ENCODE measurements at places on chromosomes 6 and 20. TPM values are rescaled to one million over a fixed set of nuclear protein-coding genes. Genes with fewer than 3 reads are reported as not detected.

DNA sequence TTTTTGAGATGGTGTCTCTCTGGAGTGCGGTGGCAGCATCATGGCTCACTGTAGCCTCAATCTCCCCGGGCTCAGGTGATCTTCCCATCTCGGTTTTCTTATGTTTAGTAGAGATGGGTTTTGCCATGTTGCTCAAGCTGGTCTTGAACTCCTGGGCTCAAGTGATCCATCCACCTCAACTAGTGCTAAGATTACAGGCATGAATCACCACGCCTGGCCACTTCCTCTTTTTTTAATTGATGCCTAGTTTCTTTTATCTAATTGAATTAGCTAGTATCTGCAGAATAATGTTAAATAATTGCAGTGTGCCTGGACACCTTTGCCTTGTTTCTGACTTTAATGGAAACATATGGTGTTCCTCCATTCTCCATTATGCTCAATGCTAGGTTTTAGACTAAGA is 38.4 kb upstream of the SLC22A16 start:
- DNase-seq: no peak
- H3K27me3 ChIP-seq: peaks cover 24% of the 10 kb centered on the region
- no peak overlapping the region for H3K27ac ChIP-seq

GRCh38 chr20:24376311-24377099 is 92.9 kb upstream of the SYNDIG1 start:
- no peak overlapping the region for H3K27ac ChIP-seq
- H3K27me3 ChIP-seq: no peaks in the 10 kb centered on the region
- no peak overlapping the region for H3K4me3 ChIP-seq
- H3K4me1 ChIP-seq: no peaks in the 10 kb centered on the region

DNA sequence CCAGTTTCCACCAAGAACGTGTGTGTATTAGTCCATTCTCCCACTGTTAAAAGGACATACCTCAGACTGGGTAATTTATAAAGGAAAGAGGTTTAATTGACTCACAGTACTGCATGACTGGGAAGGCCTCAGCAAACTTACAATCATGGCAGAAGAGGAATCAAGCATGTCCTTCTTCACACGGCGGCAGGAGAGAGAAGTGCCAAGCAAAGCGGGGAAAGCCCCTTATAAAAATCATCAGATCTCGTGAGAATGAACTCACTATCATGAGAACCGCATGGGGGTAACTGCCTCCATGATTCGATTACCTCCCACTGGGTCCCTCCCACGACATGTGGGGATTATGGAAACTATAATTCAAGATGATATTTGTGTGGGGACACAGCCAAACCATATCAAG is 13.1 kb downstream of the C20orf203 start:
- H3K27ac ChIP-seq: no peak overlapping the region
- no peaks in the 10 kb centered on the region for H3K36me3 ChIP-seq
- no peaks in the 10 kb centered on the region for H3K4me1 ChIP-seq
- DNase-seq: no peak
- H3K27me3 ChIP-seq: no peaks in the 10 kb centered on the region

The TMEM217 gene
- total RNA-seq: 9.9 TPM

DNA sequence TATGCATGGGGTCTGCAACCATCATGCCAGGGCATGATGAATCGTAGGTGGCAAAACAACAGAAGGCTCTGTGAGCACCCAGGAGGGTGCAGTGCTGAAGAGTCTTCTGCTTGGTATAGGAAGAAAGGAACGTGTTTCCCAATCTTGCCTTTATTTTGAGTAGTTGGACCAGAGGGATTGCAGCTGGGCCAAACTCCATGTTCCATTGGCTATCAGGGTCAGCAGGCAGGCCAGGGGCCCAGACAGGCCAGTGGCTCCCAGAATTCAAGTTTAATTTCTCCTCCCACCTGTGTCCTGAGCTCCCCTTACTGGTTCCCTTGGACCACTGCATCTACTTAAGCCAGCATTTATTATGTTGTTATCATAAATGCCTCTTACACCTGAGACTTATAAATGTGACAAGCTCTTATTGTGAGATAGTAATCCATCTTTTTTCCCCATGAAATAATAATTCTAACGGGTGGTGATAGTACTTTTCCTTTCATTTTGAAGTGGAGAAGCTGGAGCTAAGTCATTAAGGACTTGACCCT is 918 bp upstream of the TRIM38 start:
- H3K4me1 ChIP-seq: peaks cover 83% of the 10 kb centered on the region
- H3K27me3 ChIP-seq: no peaks in the 10 kb centered on the region
- H3K27ac ChIP-seq: peak overlapping the region; percentile 95
- H3K36me3 ChIP-seq: peaks cover 37% of the 10 kb centered on the region
- peak overlapping the region; percentile 94 for H3K4me3 ChIP-seq
- no peak for DNase-seq

GRCh38 chr20:62962221-62962879 is 9.8 kb downstream of the SLC17A9 start:
- no peak overlapping the region for H3K4me3 ChIP-seq
- no peaks in the 10 kb centered on the region for H3K4me1 ChIP-seq
- DNase-seq: no peak

DNA sequence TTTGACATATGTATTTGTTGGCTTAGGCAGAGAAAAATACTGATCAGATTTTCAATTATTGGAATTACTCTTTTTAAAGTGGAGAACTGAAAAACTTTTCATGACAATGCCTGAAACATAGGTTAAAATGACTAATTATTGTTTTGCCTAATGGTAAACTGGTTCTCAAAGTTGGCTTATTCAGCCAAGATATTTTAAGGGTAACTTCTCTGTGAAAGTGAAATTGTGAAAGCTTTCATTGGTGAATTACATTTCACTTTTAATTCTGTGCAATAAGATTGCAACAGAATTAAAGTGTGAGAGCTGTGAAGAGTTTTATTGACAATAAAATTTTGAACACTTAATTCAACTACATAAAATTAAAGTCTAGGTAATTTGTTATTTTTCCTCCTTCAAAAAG is 24.5 kb downstream of the KIAA0408 start:
- H3K4me3 ChIP-seq: no peak overlapping the region
- H3K27ac ChIP-seq: no peak overlapping the region
- DNase-seq: no peak
- H3K27me3 ChIP-seq: no peaks in the 10 kb centered on the region

DNA sequence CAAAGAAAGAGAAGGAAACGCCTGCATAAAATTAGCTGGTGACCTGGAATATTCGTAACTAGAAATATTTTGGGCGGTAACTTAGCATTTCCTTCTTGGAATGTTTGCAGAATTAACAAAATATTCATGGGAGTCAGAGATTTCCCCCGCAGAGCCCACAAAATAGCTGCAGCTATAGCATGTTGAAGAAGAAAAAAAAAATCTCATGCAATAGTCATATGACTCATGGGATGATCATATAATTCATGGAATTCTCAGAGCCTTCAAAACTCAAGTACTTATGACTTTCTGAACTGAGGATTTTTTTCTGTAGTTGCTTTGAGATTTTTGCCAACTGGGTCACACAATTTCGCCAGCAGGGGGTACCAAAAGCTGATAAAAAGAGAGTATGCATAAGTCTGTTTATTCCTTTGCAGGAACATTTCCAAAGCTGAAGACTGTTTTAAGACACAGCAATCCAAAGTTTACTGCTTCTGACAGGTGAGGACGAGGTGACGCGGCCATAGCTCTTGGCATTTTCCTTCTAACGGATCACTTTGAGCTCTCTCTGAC is 586.0 kb upstream of the CHD6 start:
- H3K27me3 ChIP-seq: no peaks in the 10 kb centered on the region
- no peak overlapping the region for H3K4me3 ChIP-seq
- no peak for DNase-seq
- no peaks in the 10 kb centered on the region for H3K36me3 ChIP-seq
- H3K27ac ChIP-seq: no peak overlapping the region
- H3K4me1 ChIP-seq: no peaks in the 10 kb centered on the region

The GJA1 gene
- total RNA-seq: not detected

GRCh38 chr6:28615955-28616747 is 90.5 kb downstream of the GPX5 start:
- H3K4me1 ChIP-seq: no peaks in the 10 kb centered on the region
- no peak overlapping the region for H3K27ac ChIP-seq
- no peaks in the 10 kb centered on the region for H3K36me3 ChIP-seq

DNA sequence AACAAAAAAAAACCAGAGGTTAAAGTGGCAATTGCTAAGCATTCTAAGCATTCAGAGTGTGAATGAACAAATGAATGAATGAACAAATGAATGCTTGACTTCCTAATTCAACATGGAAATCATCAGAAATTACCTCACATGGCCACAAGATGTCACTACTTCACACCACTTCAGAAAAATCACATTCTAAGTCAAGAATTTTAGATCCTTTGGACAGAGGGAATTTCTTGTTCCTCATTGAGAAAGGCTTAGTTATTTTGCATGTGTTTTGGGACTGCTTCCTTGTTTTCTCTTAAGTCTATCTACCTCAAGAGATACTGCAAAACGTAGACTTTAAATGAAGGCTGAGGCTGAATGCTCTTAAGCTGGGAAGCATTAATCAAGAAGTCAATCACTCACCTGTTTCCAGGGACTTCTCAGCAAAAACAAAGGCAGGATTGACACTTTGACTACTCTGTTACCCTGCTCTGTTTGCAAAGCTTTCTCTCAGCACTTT is 120.2 kb downstream of the MBOAT1 start:
- H3K4me3 ChIP-seq: no peak overlapping the region
- no peaks in the 10 kb centered on the region for H3K36me3 ChIP-seq
- H3K27me3 ChIP-seq: no peaks in the 10 kb centered on the region
- H3K27ac ChIP-seq: no peak overlapping the region
- H3K4me1 ChIP-seq: no peaks in the 10 kb centered on the region

- DNase-seq: no peak
- H3K27me3 ChIP-seq: no peaks in the 10 kb centered on the region
- no peak overlapping the region for H3K27ac ChIP-seq
Measured at GRCh38 chr20:58702859-58703648, 10.5 kb downstream of the NPEPL1 start.

- H3K4me3 ChIP-seq: no peak overlapping the region
- H3K27ac ChIP-seq: no peak overlapping the region
- no peak for DNase-seq
- peaks cover 5% of the 10 kb centered on the region for H3K27me3 ChIP-seq
- no peaks in the 10 kb centered on the region for H3K36me3 ChIP-seq
Measured at GRCh38 chr6:3719462-3720308, 31.8 kb downstream of the PXDC1 start.

The FITM2 gene
- 2.2 TPM for total RNA-seq

DNA sequence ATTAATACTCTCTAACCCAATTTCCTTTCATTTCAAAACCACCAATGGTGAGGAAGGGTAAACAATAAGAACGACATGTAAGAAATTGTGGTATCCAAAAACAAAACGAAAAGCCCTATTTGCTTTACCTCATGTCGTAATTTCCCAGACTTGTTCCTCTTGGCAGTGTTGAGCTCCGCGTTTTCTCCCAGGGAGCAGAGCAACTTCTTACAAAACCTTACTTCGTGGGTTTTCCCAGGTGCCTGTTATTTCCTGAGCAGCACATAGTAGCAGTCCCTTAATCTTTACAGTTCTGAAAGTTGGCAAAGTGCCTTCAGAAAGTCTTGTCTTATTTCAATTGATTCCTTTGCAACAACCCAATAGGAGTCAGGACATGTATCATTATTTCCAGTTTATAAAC is 207.9 kb upstream of the MARCKS start:
- H3K4me3 ChIP-seq: no peak overlapping the region
- no peaks in the 10 kb centered on the region for H3K27me3 ChIP-seq
- H3K27ac ChIP-seq: no peak overlapping the region
- no peaks in the 10 kb centered on the region for H3K36me3 ChIP-seq
- DNase-seq: no peak

- H3K27me3 ChIP-seq: peaks cover 2% of the 10 kb centered on the region
- peaks cover 15% of the 10 kb centered on the region for H3K4me1 ChIP-seq
- DNase-seq: peak; percentile 65
- no peak overlapping the region for H3K27ac ChIP-seq
- H3K36me3 ChIP-seq: no peaks in the 10 kb centered on the region
- H3K4me3 ChIP-seq: no peak overlapping the region
Measured at GRCh38 chr6:89610149-89610642, 28.4 kb downstream of the LYRM2 start.

DNA sequence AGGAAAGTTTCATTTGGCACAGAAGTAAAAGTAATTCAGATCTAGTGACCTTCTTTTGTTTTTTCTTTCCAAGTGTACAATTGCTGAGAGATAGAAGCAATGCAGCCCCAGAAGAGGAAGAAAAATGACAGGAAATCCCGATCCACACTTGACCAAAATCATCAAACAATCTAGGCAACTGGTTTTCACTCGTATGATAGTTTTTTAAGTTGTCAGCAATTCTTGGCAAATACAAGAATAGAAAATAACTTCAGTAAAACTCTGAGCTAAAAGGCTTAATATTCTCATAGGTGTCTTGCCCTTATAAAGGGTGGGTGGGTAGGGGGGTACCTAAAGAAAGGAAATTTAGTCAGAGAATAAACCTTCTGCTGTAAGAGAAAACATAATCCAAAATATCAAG is 36.0 kb downstream of the SESN1 start:
- H3K4me3 ChIP-seq: no peak overlapping the region
- no peak for DNase-seq
- H3K27ac ChIP-seq: no peak overlapping the region
- H3K36me3 ChIP-seq: peaks cover 5% of the 10 kb centered on the region
- peaks cover 11% of the 10 kb centered on the region for H3K27me3 ChIP-seq
- peaks cover 13% of the 10 kb centered on the region for H3K4me1 ChIP-seq

The ZNF391 gene
- total RNA-seq: 0.44 TPM

The HLA-DOA gene
- 1.8 TPM for total RNA-seq

- no peak for DNase-seq
- no peak overlapping the region for H3K27ac ChIP-seq
- H3K36me3 ChIP-seq: peaks cover 2% of the 10 kb centered on the region
- peaks cover 10% of the 10 kb centered on the region for H3K4me1 ChIP-seq
- no peak overlapping the region for H3K4me3 ChIP-seq
Measured at GRCh38 chr20:49750611-49751396, 37.1 kb upstream of the B4GALT5 start.

GRCh38 chr20:57493091-57493615 is 31.8 kb downstream of the CTCFL start:
- no peak overlapping the region for H3K4me3 ChIP-seq
- no peak overlapping the region for H3K27ac ChIP-seq
- peaks cover 7% of the 10 kb centered on the region for H3K4me1 ChIP-seq

DNA sequence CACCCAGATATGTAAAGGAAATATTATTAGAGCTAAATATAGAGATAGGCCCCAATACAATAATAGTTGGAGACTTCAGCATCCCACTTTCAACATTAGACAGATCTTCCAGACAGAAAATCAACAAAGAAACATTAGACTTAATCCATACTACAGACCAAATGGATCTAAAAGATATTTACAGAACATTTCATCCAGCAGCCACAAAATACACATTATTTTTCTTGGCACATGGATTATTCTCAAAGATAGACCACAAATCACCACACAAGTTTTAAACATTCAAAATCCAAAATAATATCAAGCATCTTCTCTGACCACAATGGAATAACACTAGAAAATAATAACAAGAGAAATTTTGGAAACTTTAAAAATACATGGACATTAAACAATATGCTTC is 1159.1 kb upstream of the CITED2 start:
- no peak overlapping the region for H3K27ac ChIP-seq
- no peaks in the 10 kb centered on the region for H3K4me1 ChIP-seq
- no peaks in the 10 kb centered on the region for H3K36me3 ChIP-seq
- H3K4me3 ChIP-seq: no peak overlapping the region

GRCh38 chr6:145845557-145845956 is 31.0 kb upstream of the FBXO30 start:
- H3K36me3 ChIP-seq: no peaks in the 10 kb centered on the region
- no peaks in the 10 kb centered on the region for H3K4me1 ChIP-seq
- H3K4me3 ChIP-seq: no peak overlapping the region

GRCh38 chr6:15493437-15494168 is 169.2 kb downstream of the DTNBP1 start:
- peaks cover 1% of the 10 kb centered on the region for H3K27me3 ChIP-seq
- peaks cover 31% of the 10 kb centered on the region for H3K4me1 ChIP-seq
- H3K36me3 ChIP-seq: peaks cover 35% of the 10 kb centered on the region
- H3K27ac ChIP-seq: peak overlapping the region; percentile 79

Measured in activated T-helper 1 cell treated with anti-CD3 and anti-CD28 coated beads, Interleukin-12 subunit alpha, Interleukin-12 subunit beta, Interleukin-2, Interleukin-4 antibody, amounts not matched to agents 30 ng/mL and 10 ng/mL and 1 ng/mL, durations not matched to agents 14 hours and 24 hours and 36 hours (primary cell).